ENCODE measurements at places on chromosomes 12 and 14.

- no peak for DNase-seq
Measured at GRCh38 chr14:102901633-102902032, 20.8 kb upstream of the AMN start.

DNA sequence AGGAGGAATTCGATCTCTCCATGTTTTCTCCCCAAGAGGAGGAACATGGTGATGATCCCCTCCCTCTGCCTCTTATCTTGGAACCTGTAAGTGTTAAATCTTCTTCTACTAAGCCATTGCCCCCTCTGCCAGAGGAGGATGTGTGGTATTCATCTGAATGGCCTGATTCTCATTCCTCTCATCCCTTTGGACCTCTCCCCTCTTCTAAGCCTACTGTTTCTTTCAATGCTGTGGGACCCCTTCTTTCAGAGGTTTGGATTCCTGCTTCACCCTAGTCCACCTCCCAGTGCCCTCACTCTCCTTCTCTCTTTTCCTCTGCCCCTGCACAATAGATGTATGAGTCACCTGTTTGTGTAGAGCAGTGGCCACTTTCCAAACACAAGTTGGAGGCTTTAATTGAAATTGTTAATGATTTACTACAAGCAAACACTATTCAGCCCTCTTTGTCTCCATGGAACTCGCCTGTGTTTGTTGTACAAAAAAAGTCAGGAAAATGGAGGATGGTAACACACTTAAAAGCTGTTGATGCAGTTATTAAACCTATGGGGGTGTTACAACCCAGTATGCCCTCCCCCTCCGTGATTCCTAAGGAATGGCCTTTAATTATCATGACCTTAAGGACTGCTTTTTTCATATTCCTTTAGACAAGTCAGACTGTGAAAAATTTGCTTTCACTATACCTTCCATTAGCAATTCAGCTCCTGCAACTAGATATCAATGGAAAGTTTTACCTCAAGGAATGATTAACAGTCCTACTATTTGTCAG is 192.1 kb upstream of the ALG10B start:
- DNase-seq: no peak

GRCh38 chr12:6442836-6443235 is 1.9 kb upstream of the CD27 start:
- DNase-seq: no peak

- no peak for DNase-seq
Measured at GRCh38 chr12:32000373-32001005, 41.3 kb downstream of the RESF1 start.

- DNase-seq: no peak
Measured at GRCh38 chr12:130013771-130014484, 110.1 kb upstream of the TMEM132D start.

GRCh38 chr12:120662879-120663278 is 22.5 kb downstream of the CABP1 start:
- DNase-seq: no peak

DNA sequence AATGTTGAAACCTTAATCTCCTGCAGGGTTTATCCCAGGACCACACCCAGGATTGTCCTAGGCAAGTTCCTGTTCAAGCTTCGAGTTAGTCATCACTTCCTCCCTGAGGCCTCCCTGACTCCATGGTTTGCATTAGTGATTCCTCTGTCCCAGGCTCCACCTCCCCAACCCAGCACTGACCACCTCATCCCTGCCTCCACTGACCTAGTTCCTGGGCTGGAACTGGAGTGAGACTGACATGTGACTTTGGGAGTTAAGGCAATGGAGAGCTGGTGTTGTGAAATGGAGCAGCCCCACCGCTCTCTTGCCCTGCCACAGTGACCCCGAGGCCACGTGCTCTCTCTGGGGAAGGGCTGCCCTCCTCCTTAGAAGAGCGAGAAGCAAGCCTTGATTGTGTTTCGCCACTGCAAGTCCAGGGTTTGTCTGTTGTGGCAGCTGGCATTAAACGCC is 15.8 kb upstream of the DTX1 start:
- DNase-seq: peak; percentile 43

GRCh38 chr14:82528016-82528415 is 994.4 kb upstream of the SEL1L start:
- DNase-seq: no peak
